Left renal pelvis (tissue), 4 donors: ENCODE measurements at places on chromosomes 1 and 21.

- no peak for DNase-seq
Measured at GRCh38 chr1:7344299-7344698, 426.8 kb upstream of the VAMP3 start.

DNA sequence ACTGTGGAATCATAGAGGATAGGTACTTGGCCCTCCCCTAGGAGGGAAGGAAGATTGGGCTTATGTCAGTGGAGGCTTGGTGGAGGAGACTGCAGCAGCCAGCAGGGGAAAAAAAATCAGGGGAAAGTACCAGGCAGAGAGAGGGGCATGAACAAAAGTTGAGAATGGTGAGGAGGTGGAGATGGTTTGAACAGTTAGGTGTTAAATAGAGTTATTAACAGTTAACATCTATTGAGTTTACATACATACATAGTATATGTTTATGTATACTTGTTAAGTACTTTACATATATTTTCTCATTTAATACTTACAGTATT is 136.5 kb upstream of the HNRNPU start:
- DNase-seq: no peak

- no peak for DNase-seq
Measured at GRCh38 chr1:98989556-98989907, 15.1 kb downstream of the PLPPR5 start.

DNA sequence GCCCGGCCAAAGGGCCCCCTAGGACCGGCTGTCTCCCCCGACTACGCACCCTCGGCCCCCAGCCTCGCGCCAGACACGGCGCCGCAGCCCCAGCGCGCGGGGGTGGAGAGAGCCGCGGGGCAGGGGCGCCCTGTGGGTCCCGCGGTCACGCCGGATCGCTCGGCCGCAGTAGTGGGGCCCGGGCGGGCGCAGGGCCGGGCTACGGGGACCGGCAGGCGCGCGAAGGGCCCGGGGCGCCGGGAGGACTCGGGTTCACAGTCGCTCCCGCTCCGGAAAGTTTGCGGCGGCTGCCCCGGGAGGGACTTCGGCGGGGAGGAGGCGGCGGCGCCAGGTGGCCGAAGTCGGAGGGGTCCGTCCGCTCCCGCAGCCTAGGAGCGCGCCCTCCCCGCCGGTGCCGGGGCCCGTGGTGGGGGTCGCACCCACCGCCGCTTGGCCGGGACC is 7.1 kb upstream of the ZNF669 start:
- DNase-seq: no peak

- DNase-seq: no peak
Measured at GRCh38 chr21:40681164-40681859, 165.6 kb downstream of the DSCAM start.

GRCh38 chr1:232894436-232894835 is 56.0 kb upstream of the NTPCR start:
- DNase-seq: no peak

GRCh38 chr1:160227034-160227433 is 21.9 kb downstream of the PEA15 start:
- DNase-seq: no peak

- DNase-seq: no peak
Measured at GRCh38 chr1:230281556-230281955, 144.6 kb downstream of the PGBD5 start.

GRCh38 chr1:156281693-156282478 is 739 bp downstream of the SMG5 start:
- no peak for DNase-seq

- no peak for DNase-seq
Measured at GRCh38 chr1:205444931-205445645, 10.8 kb downstream of the BLACAT1 start.

- DNase-seq: no peak
Measured at GRCh38 chr1:83017276-83017675, 981.7 kb downstream of the TTLL7 start.

DNA sequence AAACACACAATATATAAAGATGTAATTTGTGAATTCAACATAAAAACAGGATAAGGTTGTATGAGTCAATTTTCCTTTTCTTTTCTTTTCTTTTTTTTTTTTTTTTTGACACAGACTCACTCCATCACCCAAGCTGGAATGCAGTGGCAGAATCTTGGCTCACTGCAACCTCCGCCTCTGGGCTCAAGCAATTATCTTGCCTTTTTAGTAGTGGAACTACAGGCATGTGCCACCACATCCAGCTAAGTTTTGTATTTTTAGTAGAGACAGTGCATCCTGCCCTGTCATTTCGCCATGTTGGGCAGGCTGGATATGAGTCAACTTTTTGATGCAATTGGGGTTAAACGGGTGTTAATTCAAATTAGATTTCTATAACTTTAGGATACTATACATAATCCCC is 10.3 kb upstream of the SPRR2B start:
- no peak for DNase-seq

DNA sequence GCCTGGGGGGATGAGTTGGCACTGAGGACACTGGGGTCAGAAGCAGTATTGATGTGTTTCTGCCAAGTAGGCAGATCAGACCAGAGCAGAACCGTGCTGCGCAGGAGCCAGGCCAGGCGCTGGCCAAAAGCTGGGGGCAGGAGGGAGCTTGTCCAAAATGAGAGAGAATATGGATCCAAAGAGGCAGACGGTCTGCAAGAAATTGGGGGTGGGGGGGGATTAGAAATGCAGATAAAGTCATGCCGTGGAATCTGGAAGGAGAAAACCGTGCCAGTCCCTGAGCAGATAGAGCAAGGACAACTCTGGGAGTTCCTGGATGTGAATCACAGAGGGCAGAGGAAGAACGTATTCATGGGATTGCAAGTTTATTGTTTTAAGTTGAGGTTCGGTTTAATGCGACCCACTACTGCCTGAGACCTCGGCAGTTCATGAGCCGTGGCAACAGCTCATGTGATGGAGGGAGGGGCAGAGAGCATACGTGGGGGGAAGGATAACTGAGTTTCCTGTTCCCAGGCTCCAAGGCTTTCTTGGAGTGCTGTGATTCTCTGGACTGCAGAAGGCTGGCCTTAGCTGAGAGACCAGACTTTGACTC is 224.0 kb downstream of the FGGY start:
- DNase-seq: peak; percentile 72

GRCh38 chr1:194917769-194918168 is 1690.5 kb downstream of the KCNT2 start:
- DNase-seq: no peak

- DNase-seq: no peak
Measured at GRCh38 chr1:83970802-83971201, 28.1 kb downstream of the TTLL7 start.

DNA sequence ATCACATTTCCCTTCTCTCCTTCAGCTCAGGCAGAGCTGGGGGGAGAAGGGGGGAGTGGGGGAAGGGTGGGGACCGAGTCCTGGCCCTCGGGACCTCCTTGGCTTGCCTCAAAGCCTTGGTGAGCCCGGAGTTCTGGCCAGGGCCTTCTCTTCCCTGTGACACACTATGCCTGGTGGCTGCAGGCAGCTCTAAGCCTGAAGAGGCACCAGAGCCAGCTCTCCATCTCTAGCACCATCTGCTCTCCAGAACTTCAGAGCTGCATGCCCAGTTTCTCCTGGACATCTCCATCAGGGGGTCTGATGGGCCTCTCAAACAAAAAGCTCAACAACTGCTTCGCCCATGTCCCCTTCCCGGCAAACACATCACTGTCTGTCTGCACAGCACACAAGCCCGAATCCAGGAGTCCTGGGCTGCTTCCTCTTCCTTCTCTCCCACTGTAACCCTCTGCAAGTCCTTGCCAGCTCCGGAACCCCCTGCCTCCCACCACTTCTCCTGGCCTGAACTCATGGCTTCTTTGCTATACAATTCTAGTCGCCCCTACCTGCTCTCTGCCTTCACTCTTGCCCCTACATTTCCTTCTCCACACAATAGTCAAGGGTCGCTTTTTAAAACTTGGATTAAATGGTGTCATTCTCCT is 26.5 kb downstream of the KIAA1614 start:
- DNase-seq: no peak

DNA sequence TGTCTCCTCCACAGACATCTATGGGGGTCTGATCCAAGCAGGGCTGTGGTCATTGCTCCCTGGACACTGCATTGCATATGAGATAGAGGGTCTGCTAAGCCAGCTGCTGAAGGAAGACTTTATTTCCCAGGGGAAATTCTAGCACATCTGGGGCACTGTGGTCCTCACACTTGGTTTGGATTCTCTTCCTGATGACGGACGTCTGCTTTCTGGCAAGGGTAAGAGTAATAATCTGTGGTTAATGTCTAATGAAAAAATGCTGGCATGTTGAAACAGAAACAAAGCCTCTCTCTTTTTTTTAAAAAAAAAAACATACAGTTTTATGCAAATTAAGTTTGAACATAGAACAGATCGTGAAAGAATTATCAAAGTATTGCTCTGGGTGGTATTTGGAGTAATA is 553.9 kb downstream of the DPYD start:
- no peak for DNase-seq

GRCh38 chr1:44553771-44554170 is 120.5 kb downstream of the TMEM53 start:
- DNase-seq: no peak

GRCh38 chr1:171809834-171810233 is 28.4 kb downstream of the METTL13 start:
- DNase-seq: no peak

- no peak for DNase-seq
Measured at GRCh38 chr1:103788377-103788776, 38.7 kb downstream of the AMY1C start.
